ENCODE measurements at places on chromosomes 2 and 18. TPM values are rescaled to one million over a fixed set of nuclear protein-coding genes. Genes with fewer than 3 reads are reported as not detected.

The SLC14A1 gene
- total RNA-seq, result not detected

The TMEM247 gene
- not detected for total RNA-seq

The INPP5D gene
- 43.5 TPM for total RNA-seq

The NDC80 gene
- total RNA-seq, result 3.2 TPM

The RGPD4 gene
- total RNA-seq, result not detected

The CROCC2 gene
- total RNA-seq, result not detected

The SIX3 gene
- total RNA-seq, result not detected

The TUBA3E gene
- total RNA-seq, result not detected

The TDRD15 gene
- not detected for total RNA-seq

The ZNF513 gene
- 4.8 TPM for total RNA-seq

The FEV gene
- total RNA-seq, result not detected
